SW 1271 (cell line): ENCODE measurements at places on chromosomes 11 and 22.
A peak's percentile ranks its signal among the peaks of the same experiment; 100 is the strongest.

DNA sequence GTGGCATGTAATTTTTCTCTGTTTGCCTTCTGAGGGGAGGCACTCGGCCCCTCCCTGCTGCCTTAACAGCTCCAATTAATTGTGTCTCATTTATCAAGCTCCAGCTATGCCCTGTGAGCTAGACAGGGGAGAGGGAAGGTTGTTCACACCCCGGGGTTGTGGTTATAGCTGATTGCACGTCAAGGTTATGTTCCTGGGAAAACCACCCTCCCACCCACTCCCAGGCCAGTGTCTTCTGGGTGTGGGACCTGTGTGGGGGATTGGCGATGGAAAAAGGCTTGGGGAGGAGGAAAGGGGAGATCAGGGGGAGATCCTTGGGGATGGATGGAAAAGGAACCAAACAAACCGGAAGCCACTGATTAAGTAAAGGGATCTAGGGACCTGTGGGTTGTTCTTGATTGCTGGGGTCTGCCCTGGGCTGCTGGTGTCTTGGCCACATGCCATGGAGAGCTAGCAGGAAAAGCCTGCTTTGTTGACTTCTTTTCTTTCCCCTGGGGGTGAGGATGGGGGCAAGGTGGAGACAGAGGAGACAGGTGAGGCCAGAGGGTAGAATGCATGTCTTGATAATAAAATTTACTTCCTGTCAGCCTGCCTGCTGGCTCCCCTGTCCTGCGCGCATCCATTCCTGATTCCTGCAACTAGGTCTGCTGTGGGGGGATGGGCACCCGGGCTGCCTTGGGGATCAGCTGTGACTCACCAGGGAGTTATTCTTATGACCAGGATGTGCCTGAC is 13.5 kb upstream of the SORL1-AS1 start:
- DNase-seq: peak; percentile 91

DNA sequence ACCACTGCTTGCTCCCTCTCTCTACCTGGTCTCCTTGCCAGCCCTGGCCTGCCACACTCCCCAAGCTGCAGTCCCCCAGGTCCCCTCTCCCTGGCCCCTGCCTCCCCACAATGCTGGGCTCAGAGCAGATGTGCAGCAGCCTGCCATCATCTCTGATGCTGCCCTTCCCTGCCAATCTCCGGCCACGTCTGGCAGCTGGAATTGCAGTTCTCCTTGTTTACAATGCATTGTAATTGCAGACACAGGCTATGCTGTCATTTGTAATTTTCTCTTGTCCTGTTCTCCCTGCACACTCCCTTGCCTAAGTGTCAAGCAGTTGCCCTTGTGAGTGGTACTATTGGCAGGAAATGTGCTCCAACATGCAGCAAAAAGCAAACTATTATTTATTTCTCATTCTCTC is 222.3 kb downstream of the NTM start:
- no peak for DNase-seq

DNA sequence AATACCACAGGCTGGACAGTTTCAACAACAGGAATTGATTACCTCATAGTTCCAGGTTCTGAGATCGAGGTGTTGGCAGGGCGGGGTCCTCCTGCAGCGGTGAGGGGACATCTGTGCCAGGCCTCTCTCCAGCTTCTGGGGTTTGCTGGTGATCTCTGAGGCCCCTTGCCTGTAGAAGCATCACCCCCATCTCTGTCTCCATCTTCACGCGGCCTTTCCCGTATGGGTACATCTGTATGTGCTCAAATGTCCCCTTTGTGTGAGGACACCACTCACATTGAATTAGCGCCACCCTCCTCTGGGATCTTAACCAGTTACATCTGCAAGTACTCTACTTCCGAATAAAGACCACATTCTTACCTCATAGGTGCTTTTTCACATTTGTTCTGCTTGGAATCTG is 1029.9 kb downstream of the BRD1 start:
- DNase-seq: no peak

DNA sequence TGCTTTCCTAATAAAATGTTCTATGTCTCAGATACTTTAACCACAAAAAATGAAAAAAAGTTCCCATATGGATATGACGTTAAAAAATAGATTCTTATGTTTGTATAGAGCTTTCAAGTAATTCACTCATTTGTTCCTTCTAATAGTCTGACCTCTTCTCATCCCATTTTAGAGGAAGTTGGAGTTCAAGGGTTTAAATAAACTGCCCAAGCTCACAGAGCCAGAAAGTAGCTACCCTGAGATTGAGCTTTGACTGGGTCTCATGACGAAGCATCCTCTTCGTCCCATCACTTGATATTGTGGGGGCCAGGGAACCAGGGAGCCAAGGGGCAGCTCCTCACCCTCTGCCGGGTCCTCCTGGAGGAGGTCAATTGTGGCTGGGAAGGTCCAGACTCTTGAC is 116.3 kb downstream of the CCDC81 start:
- no peak for DNase-seq

GRCh38 chr11:33915526-33915925 is 23.6 kb upstream of the LMO2 start:
- no peak for DNase-seq

DNA sequence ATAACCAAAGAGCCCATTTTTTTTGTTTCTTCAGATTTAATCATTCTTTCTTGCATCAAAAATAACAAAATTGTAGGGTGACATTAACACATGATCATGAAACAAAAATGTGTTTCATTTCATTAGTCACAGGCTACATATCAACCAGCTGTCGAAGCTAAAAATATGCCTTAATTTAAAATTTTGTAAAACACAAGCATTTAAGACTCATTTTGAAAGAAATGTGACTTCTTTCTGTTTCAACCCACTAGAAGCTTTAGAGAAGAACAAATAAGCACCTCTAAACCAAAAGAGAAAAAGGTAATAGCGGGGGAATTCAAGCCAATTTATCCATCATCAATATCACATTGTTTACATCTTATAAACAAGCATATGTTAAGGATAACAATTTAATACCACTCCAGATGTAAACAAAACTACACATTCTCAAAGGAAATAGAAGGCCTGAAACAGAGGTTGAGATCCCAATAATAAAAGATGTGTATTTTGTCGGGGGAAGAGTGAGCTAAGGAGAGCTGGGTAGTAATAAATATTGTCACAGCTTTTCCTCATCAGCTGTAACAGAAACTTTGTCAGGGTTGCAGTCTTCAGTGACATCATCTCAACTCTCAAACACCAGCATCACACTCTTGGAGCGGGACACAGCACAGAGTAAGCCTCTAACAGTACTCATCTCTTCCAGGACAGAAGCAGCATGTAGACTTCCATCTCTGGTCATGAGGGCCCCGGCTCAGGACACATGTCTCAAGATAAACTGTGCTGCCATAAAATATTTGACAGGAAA is 42.0 kb downstream of the ALG9 start:
- DNase-seq: no peak

DNA sequence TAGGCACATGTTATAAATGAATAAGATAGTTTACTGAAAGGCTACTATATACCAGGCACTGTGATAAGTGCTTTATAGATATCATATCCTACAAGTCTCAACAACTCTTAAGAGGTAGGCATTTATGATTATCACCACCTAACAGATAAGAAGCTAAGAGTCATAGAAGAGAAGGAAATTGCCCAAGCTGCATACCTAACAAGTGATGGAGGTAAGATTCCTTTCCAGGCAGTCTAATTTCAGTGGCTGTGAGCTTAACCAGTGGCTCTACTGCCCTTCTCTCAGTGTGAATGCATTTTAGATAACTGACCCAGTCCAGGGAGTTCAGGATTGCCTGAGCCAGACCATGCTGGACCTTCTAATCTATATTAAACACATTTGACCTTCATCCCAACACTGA is 39.2 kb downstream of the HEPHL1 start:
- DNase-seq: no peak

DNA sequence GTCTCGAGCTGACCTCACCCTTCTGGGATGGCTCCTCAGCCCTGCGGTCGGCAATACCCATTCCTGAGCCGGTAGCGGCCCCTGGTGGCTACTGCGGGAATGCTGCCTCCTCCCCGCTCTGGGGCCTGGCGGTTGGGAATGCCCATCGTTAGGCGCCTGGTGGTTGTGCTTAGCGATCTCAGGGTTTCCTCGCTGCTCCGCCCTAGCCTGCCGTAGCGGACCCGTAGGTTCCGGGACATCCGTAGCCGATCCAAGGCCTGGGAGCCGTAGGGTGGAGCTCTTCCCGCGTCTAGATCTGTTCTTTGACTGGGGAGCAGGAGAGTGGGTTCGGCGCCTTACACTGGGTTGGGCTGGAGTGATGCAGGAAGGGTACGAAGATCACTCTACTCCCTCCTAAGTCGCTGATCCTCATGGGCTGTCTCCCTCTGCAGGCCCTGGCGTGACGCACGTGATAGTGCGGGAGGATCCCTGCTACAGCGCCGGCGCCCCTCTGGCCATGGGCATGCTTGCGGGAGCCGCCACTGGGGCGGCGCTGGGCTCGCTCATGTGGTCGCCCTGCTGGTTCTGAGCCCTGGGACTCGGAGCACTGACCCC is 14.8 kb downstream of the PLEKHB1 start:
- peak; percentile 45 for DNase-seq

DNA sequence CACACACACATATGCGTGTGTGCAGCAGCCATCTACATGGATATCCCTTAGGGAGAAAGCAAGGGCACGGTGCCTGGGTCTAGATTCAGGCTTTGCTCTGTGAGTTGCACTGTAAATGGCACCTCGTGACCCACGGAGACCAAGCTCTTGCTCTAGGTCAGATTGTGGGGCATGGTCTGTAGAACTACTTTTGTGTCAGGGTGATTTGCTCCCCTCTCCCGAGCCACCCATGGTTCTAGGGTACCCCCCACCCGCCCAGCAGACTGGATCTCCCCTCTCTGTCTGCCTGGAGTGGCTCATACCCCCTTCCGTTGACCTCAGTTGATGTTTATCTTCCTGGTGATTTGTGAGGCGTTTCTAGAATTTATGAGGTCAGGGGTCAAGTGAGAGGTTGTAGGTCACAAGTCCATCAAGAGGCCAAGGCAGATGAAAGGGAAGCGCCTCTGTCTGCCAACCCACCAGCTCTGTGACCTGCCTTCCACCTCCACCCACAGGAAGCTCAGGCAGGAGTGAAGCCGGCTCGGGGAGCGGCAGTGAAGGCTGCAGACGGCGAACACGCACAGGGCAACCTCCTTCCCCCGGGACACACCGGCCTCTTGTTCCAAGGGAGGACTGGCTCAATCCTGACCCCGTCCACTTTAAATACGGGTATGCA is 76.2 kb upstream of the TTLL12 start:
- no peak for DNase-seq

- DNase-seq: no peak
Measured at GRCh38 chr22:24231706-24232105, 13.2 kb downstream of the GGT5 start.

- no peak for DNase-seq
Measured at GRCh38 chr22:45290410-45290936, 5.7 kb downstream of the UPK3A start.

- no peak for DNase-seq
Measured at GRCh38 chr11:35606206-35606605, 12.1 kb upstream of the FJX1 start.

DNA sequence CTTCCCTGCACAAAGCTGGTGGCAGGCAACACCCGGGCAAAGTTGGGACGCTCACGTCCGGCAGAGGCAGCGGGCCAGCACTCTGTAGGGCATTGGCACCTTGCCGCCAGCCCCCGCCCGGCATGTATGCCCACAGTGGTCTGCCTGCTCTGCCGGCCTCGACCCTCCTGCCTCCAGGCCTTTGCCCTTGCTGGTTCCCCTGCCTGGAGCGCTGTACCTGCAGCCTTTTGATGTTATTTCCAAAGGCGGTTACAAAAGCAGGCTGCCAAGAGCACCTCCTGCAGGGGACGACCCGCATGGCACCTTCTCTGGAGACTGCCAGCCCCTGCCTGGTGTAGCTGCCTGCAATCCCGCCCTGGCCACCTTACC is 56.5 kb upstream of the SHISAL1 start:
- no peak for DNase-seq

GRCh38 chr22:26964642-26965041 is 307.3 kb downstream of the MIAT start:
- DNase-seq: no peak

- no peak for DNase-seq
Measured at GRCh38 chr11:12674936-12675696, 895 bp downstream of the TEAD1 start.

DNA sequence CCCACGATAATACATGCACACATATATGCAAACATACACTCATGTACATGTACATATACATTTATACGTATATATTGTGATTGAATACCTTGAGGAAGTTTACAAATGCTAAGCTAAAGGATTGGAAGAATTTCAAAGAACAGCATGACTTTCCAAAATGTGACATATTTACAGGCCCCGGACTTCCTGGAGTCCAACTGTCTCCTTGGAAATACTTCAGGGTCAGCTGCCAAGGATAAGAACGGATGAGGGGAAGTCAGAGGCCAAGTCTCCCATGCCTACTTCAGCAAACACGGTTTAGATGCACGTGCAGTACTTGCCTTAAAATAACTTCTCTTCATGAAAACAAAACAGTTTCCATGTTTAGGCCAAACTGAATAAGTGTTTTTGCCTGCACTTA is 213.6 kb downstream of the DYNC2H1 start:
- no peak for DNase-seq

DNA sequence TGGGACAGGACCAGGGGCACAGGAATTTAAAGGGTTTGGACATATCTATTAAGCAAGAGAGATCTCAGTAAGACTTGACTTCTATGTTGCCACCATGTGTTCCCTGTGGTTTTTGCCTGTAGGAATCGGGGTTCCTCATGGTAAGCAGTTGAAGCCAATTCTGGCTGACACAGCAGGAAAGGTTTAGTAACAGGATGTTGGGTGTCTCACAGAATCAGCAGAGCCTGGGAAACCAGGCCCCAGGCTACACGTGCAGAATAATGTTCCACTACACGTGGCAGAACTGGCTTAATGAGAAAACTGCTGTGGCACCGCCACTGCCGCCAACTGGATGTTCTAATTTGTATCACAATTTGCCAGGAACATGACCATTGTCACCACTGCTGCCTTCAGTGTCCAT is 264.6 kb upstream of the PLET1 start:
- no peak for DNase-seq

GRCh38 chr11:66388780-66389386 is 17.3 kb upstream of the SLC29A2 start:
- peak; percentile 14 for DNase-seq
